Activated CD4-positive, alpha-beta T cell treated with anti-CD3 and anti-CD28 coated beads, Interleukin-2, amount 50 U/mL, for 48 hours (primary cell): ENCODE measurements at places on chromosomes 7 and 10.
A peak's percentile ranks its signal among the peaks of the same experiment; 100 is the strongest.

GRCh38 chr7:41617987-41618386, 84.9 kb downstream of the INHBA start:
- DNase-seq = no peak

DNA sequence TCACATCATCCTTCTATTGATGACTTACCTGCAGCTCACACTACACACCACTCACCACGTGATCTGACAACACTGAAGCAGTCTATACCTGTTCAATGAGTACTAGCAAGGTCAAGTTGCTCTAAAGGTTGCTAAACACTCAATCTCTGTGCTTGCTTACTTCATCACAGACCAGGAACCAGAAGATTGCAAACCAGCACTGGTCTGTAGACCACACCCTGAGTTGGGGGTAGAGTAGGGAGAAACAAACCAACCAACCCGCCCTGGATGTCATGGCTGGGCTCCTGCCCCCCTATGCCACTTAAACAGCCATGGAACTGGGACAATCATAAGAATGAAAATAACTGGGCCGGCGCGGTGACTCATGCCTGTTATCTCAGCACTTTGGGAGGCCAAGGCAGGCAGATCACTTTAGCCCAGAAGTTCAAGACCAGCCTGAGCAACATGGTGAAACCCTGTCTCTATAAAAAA, 19.6 kb downstream of the DLG5 start:
- no peak for DNase-seq

DNA sequence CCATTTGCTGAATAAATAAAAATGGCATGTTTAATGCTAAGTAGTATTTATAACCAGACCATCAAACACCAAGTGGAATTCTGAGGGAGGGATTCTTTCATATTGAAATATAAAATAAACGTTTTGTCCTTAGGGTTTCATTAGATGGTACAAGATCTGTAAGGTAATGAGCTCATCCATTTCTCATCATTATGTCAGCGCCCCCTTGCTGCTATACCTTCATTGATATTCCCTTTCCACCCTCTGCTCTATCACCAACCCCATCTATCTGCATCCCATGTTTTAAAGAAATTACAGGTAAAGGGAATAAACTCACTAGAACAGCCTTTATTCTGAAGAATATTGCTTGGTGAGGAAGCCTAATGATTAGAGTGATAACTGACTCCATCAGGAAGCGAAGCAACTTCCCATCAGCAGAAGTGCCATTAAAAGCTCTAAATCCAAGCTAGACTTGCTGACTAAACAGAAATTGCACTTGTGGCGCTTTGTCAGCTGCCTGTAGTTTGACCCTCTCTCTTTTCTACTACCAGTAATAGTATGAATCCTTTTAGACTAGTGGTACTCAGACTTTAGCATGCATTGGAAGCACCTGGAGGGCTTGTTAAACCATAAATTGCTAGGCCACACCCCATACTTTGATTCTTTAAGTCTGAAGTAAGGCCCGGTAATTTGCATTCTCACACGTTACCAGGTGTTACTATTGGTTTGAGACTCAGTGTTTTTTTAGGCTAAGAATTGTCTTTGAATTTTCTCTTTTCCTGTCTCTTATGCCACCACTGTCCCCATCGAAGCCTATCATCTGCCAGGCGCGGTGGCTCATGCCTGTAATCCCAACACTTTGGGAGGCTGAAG, 27.5 kb downstream of the ADD3 start:
- DNase-seq = no peak

DNA sequence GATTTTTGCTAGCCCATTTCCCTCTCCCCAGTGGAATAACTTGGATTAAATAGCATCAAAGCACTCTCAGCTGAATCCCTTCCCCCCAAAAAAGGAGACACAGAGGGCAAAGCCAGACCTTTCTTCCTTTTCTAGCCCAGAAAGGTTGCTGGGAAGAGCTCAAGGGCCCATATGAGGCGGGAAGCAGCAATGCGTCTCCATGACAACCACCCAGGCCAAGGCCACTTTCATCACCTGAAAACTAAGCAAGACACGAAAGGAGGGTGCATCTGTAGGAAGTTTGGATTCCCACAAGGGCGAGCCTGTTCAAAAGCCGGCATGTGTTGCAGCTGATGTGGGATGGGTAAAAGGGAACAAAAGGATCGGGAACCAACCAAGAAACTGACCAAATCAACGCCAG, 229.1 kb downstream of the PLXNA4 start:
- DNase-seq = no peak

- no peak for DNase-seq
Observed at GRCh38 chr7:30041526-30042269, 13.5 kb downstream of the PLEKHA8 start.

GRCh38 chr7:19317461-19317860, 172.2 kb upstream of the FERD3L start:
- no peak for DNase-seq

DNA sequence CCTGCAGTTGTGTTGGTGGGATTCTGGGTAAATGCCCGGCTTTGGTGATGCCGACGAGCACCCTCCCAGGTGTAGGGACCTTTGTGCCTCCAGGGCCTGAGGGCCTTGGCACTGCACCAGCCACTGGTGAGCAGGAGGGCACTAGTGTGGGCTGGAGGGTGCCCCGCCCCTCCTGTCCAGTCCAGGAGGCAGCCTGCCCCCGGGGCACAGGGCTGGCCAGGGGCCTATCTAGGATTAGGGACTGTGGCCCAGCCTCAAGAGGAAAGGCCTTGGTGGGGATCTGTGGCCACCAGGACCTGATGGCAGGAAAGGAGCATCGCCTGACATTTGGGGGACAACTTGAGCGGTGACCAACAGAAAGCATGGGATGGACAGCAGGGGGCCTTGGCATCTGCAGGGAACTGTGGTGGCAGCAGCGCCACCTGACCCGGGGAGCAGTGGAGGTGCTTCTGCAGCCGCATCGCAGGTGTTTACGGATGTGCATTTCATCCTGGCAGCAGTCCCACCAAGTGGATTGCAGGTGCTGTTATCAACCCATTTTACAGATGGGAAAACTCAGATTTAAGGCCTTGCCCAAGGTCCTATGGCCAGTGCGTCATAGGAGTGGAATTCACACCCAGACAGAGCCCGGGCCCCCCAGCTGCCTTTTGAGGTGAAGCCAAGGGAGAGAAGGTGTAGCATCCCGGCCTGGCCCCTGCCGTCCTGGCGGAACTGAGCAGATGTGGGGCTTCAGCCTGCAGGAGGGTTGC, 11.1 kb downstream of the ZNF316 start:
- no peak for DNase-seq

GRCh38 chr7:106570948-106571418, 90.0 kb downstream of the CCDC71L start:
- DNase-seq = no peak

- peak; percentile 75 for DNase-seq
Observed at GRCh38 chr10:31133792-31134310, 102.2 kb upstream of the ZNF438 start.

DNA sequence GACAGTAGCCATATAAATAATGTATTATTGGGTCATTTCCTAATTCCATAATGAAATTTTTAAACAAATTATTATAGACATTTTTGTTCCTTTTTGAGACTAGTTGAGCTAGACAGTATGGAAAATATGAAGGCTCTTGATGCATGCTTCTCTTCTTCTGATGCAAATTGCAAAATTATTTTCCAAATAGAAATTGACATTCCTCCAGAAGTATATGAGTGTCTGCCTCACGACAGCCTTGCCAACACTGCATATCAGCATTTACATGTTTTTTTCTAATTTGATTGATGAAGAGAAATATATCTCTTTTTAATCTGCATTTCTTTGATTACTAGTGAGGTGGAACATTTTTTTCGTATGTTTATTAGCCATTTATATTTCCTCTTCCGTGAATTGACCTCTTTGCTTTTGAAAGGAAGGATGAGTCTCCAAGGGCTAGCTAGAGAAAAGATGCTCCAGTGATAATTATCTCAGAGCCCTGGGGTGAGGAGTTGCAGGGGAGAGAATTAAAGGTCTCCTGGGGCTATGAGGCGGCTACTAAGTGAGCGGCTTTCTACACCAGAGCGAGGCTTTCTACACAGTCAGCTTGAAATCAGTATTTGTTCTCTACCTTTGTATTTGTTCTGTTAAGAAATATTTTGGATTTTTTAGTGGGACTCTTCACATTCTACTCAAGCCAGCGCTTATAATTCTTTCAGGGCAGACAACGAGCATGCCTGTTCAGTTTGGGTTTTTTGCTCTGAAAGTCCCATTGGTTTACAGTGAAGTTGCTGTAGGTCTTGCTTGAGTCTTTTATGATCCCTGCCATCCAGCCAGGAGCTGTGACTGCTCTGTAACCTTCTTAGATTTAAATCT, 712.2 kb upstream of the GALNT17 start:
- DNase-seq = no peak

DNA sequence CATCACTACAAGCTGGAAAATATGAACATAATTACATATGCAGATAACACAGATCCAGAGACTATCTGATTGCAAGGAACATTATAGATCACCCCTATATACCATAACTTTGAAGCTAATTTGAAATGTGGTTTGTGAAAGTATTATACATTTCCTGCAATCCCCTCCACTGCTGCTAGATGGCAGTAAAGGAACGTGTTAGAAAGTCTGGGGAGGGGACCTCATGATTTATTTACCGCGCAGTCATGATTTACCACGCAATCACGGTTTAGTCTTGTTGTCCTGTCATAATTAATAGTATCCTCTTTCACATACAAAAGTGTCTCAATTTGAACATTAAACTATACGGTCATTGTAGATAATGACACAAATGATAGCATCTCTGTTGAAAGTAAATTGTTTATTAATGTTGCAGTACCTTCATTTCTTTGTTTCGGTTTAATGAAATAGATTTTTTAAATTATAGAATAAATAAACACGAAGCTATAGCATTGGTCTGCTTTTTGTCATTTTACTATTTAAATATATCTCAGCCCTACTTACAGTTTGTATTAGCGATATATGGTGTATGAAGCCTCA, 145.3 kb upstream of the PRSS1 start:
- DNase-seq = peak; percentile 56

DNA sequence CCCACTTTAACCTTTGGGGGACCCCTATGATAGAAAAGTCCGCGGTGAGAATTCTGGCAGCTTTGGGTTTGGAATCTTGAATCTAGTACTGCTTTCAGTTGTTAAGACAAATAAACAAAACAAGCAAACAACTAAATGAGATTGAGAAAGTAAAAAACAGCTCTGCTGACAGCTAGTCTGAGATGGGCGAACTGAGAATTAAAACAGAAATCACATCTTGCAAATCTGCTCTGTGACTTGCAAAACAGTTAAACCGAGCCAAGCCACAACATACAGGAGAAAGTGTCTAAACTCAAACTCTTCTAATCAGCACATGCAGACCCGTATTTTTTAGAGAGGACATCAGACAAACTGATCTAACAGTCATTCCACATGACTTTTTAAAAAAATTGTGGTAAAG, 110.4 kb downstream of the SH2D4B start:
- no peak for DNase-seq

GRCh38 chr7:134422008-134422407, 36.9 kb downstream of the AKR1B1 start:
- no peak for DNase-seq

GRCh38 chr10:43202657-43203447, 64.0 kb downstream of the RASGEF1A start:
- DNase-seq = peak; percentile 48

DNA sequence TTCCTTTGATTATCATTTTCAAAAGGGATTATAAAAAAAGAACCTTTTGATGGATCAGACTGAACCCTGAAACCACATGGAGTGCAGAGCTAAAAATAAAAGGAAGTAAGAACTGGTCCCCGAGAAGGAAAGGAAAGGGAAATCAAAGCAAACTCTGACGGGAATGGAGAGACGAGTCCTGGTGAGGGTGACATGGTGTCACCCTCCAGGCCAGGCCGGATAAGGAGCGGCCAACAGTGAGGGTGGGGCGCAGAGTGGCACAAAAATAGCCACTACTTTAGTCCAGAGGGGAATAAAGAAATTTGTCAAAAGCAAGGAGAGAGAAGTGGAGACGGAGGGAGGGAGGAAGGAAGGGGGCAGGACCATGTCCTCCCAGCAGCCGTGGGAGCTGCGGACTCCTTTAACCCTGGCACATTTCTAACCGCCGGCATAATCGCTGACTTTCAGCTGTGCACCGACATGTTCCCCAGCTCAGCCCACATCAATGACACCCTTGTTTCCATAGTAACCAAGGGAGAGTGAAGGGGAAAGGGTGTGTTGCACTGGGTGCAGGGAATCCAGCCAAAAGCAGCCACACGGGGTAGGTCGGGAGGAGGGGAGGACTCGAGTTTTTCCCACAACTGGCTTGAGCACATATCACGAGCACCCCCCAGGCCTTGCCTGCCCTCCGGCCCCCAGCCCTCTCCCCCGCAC, 29.7 kb downstream of the TRIM8 start:
- DNase-seq = peak; percentile 63

GRCh38 chr10:117075064-117075463, 63.0 kb downstream of the VAX1 start:
- DNase-seq = no peak

DNA sequence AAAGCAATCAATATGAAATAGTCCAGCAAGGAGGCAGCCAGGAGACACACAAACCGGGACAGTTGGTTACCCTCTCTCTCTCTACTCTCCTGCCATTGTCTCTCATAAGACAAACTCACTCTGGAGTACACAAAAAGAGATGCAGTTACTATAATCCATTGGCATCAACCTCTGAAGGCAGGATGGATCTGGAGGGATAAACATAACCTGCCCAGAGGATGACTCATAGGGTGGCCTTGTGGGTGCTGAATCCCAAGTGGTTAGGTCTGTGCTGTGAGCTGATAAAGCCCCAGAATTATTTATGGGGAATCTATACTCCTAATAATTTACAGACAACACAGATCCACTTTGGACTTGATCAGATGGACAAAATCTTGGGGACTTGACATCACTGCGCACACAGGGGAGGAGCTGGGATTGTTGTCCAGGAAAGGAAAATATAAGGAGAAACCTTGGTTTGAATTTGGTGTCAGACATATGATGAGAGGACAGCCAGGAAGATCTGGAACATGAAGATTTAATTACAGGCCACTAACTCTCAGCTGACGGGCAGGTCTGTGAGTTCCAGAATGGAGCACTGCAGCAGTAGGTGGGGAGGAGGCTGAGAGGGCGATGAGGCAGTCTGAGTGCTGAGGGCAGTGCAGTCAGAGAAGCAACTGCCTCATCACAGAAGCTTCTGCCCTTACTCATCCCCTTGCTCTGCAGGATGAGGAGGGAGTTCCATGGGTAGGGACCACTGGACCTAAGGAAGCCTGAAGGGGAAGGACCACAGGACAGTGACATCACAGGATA, 113.9 kb upstream of the PRSS58 start:
- no peak for DNase-seq

GRCh38 chr10:124349996-124350280, 68.8 kb downstream of the OAT start:
- DNase-seq = no peak

GRCh38 chr10:85667638-85668233, 698.9 kb downstream of the GRID1 start:
- DNase-seq = no peak

DNA sequence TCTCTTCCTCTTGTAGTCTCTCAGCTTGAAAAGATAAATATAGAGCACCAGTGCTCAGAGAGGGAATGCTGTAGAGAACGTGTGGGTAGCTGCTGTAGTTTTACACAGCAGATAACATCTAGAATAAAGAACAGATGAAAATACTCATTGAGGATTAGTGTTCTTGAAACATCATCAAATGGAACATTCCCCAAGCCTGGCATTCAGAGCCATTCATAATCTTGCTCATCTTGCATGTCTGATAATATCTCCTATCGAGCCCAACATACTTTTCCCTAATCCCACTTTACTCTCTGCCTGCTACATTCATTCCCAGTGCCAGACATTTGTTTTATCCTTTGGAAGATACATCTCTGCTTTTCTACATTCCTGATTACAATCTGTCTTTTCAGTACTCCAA, 35.2 kb downstream of the MCU start:
- DNase-seq = no peak
